Activated CD4-positive, alpha-beta memory T cell treated with anti-CD3 and anti-CD28 coated beads for 36 hours (primary cell): ENCODE measurements at places on chromosomes 4 and X. TPM values are rescaled to one million over a fixed set of nuclear protein-coding genes. Genes with fewer than 3 reads are reported as not detected.
A peak's percentile ranks its signal among the peaks of the same experiment; 100 is the strongest.

EGFL6 gene
- total RNA-seq: 0.58 TPM

NDST3 gene
- not detected for total RNA-seq

SMIM10L2A gene
- total RNA-seq: 0.24 TPM

AMTN gene
- total RNA-seq: not detected

- H3K27me3 ChIP-seq: peaks cover 4% of the 10 kb centered on the region
- no peak for DNase-seq
- H3K36me3 ChIP-seq: no peaks in the 10 kb centered on the region
- no peak overlapping the region for H3K27ac ChIP-seq
- H3K4me1 ChIP-seq: no peaks in the 10 kb centered on the region
- no peak overlapping the region for H3K4me3 ChIP-seq
Measured at GRCh38 chr4:159374749-159375530, 272.1 kb downstream of the RAPGEF2 start.

- no peak overlapping the region for H3K27ac ChIP-seq
- H3K36me3 ChIP-seq: peaks cover 1% of the 10 kb centered on the region
- H3K4me1 ChIP-seq: peaks cover 5% of the 10 kb centered on the region
- DNase-seq: no peak
Measured at GRCh38 chr4:39613093-39613656, 25.5 kb downstream of the SMIM14 start.

DNA sequence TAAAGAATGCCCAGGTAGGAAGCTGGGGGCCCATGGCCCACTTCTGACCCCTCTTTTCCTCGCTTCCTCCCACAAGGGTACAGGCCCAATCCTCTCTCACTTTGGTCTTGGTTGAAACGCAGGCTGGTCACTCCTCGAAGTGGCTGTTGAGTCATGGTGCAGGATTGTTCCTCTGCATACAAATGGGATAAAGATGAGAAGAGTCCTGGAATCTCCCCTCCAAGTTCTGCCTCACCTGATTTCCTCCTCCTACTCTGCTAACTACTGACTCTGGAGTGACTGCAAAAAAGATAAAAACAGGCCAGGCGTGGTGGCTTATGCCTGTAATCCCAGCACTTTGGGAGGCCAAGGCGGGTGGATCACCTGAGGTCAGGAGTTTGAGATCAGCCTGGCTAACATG lies 1.7 kb downstream of the WDR45 start:
- H3K4me3 ChIP-seq: no peak overlapping the region
- H3K27me3 ChIP-seq: no peaks in the 10 kb centered on the region
- no peak overlapping the region for H3K27ac ChIP-seq
- DNase-seq: no peak
- no peaks in the 10 kb centered on the region for H3K36me3 ChIP-seq

DNA sequence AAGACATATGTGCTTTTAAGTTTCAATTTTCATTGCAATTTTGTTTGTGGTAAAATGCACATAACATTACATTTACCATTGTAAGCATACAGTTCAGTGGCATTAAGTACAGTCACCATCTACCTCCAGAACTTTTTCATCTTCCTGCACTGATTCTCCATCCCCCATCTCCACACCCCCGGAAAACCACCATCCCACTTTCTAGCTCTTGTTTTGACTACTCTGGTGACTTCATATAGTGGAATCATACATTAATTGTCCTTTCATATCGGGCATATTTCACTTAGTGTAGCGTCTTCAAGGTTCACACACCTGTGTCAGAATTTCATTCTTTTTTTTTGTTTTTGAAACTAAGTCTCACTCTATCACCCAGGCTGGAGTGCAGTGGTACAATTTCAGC lies 143.5 kb downstream of the GPR143 start:
- H3K4me3 ChIP-seq: no peak overlapping the region
- peak; percentile 50 for DNase-seq
- H3K4me1 ChIP-seq: peaks cover 40% of the 10 kb centered on the region
- no peak overlapping the region for H3K27ac ChIP-seq

- no peaks in the 10 kb centered on the region for H3K36me3 ChIP-seq
- no peak overlapping the region for H3K4me3 ChIP-seq
- no peaks in the 10 kb centered on the region for H3K27me3 ChIP-seq
- no peaks in the 10 kb centered on the region for H3K4me1 ChIP-seq
Measured at GRCh38 chr4:16417198-16417597, 190.9 kb upstream of the TAPT1 start.

DNA sequence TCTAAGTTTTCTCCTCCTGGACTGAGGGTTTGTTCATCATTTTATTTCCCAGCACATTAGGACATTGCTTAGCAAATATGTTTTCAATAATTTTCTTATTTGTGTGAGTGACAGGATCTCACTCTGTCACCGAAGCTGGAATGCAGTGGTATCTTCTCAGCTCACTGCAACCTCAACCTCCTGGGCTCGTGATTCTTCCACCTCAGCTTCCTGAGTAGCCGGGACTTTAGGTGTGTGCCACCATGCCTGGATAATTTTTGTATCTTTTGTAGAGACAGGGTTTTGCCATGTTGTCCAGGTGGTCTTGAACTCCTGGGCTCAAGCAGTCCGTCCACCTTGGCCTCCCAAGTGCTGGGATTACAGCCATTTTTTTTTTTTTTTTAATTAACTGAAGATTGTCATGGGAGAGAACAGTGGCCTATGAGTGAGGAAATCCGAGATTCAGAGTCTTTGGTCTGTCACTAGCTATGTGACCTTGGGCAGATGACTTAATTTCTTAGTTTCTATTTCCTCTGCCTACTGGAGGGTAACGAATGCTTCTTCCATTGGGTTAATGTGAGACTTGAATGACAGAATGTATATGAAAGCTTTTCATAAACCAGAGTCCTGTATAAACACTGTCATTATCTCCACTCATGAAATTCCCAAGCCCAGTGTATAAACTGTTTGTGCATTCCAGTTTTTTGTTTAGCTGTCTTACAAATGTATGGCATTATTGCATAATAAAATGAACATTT lies 23.9 kb downstream of the MOB1B start:
- H3K36me3 ChIP-seq: no peaks in the 10 kb centered on the region
- no peak overlapping the region for H3K27ac ChIP-seq
- no peak overlapping the region for H3K4me3 ChIP-seq
- H3K27me3 ChIP-seq: no peaks in the 10 kb centered on the region

- peak; percentile 44 for DNase-seq
- H3K4me1 ChIP-seq: peaks cover 11% of the 10 kb centered on the region
Measured at GRCh38 chr4:82798168-82799005, at the start of gene SCD5. Gene SCD5 (minus strand): TSS chr4:82798796. CDS start chr4:82798537, 259 bp downstream.

DNA sequence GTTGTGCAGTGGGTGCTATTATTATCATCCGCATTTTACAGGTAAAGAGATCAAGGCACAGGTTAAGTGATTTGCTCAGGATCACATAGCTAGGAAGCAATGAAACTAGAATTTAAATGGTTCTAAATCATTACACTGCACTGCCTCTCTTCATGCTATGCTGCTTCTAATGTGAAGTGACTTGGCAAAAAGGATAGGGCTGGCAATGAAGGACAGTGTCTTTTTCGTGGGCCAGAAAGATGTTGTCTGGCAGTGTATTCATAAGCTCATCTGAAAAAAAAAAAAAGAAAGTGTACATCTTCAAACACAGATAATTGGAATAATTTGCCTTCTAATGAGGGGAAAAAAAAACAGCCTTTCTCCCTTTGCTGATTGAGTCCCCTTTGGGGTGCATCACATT lies 132.2 kb upstream of the FUNDC1 start:
- H3K36me3 ChIP-seq: no peaks in the 10 kb centered on the region
- no peaks in the 10 kb centered on the region for H3K4me1 ChIP-seq
- no peak overlapping the region for H3K27ac ChIP-seq
- no peaks in the 10 kb centered on the region for H3K27me3 ChIP-seq
- no peak overlapping the region for H3K4me3 ChIP-seq

DNA sequence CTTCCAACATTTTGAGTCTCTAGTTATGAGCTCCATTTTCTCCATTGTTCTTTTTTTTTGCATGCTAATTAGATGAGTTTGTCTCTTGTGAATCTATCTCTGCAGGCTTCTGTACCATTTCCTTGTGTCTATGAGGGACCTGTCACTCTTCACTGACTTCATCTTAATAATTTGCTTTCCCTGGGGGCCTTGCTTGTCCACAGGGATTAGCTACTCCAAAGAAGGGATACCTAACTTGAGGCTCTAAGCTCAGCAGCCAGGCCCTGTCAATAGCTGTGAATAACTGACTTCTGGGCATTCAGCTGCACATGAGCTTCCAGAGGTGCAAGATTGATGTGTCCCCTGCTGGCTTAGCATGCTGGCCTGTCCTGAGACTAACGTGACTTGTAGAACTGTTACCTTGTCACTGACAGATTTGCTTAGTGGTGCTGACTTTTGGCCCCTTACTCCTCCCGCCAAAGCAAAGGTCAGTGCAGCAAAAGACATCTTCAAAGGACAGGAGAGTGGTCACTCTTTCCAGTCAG lies 124.6 kb downstream of the AFF2 start:
- H3K36me3 ChIP-seq: no peaks in the 10 kb centered on the region
- DNase-seq: no peak
- no peaks in the 10 kb centered on the region for H3K4me1 ChIP-seq
- H3K27me3 ChIP-seq: no peaks in the 10 kb centered on the region

- no peak overlapping the region for H3K4me3 ChIP-seq
- H3K27me3 ChIP-seq: no peaks in the 10 kb centered on the region
- H3K36me3 ChIP-seq: no peaks in the 10 kb centered on the region
- no peaks in the 10 kb centered on the region for H3K4me1 ChIP-seq
- no peak overlapping the region for H3K27ac ChIP-seq
- DNase-seq: no peak
Measured at GRCh38 chr4:170248576-170248975, 158.8 kb upstream of the AADAT start.

DNA sequence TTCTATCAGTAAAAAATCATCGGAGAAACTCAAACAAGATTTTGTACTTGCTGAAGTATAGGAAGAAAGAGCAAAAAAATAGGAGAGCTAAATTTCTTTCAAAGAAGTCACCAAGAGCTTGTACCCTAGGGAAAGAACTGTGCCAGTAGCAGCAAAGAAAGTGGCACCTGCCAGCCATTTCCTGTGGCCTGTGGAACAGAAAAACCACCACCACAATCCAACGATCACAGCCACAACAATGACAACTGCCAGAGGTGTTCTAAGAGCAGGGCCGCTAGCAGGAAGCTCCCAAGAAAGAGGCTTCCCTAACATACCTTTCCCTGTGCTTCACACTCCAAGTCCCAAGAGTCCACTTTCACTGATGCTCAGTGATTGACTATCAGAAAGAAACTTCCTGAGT lies 266.1 kb upstream of the GPC4 start:
- no peak overlapping the region for H3K27ac ChIP-seq
- no peak overlapping the region for H3K4me3 ChIP-seq
- peaks cover 2% of the 10 kb centered on the region for H3K4me1 ChIP-seq
- no peaks in the 10 kb centered on the region for H3K27me3 ChIP-seq
- H3K36me3 ChIP-seq: no peaks in the 10 kb centered on the region

- H3K4me1 ChIP-seq: peaks cover 12% of the 10 kb centered on the region
- no peaks in the 10 kb centered on the region for H3K36me3 ChIP-seq
- peak; percentile 27 for DNase-seq
- H3K27ac ChIP-seq: no peak overlapping the region
- H3K4me3 ChIP-seq: no peak overlapping the region
Measured at GRCh38 chr4:123616951-123617461, 220.4 kb downstream of the SPRY1 start.
